ENCODE measurements at places on chromosomes 11 and 22. TPM values are rescaled to one million over a fixed set of nuclear protein-coding genes. Genes with fewer than 3 reads are reported as not detected.
A peak's percentile ranks its signal among the peaks of the same experiment; 100 is the strongest.

Gene NRXN2
- 0.17 TPM for total RNA-seq

DNA sequence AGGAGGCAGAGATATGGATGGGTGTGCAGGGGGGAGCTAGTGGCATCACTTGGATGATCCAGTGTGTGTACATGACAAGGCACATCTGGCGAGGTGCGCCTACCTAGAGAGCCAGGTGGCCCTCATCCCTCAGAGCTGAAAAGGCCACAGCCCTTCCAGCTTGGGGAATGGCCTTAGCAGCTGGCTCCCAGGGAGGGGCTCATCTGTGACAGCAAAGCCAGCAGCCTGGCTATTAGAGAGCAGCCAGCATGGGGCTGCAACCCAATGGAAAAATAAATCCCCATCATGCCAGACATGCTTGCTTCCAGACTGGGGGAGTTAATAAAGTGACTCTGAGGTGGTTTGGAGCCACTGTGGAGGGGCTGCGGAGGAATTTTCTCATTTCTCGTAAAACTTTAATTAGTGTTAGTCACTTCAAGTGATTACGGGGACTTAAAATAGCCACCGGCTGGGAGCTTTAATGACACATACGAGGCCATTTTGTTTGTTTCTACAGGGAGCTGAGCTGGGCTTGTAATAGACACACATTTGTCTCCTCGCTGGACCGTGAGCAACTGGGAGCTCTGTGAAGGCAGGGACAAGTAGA lies 111.2 kb upstream of the ALX4 start:
- no peak for DNase-seq

DNA sequence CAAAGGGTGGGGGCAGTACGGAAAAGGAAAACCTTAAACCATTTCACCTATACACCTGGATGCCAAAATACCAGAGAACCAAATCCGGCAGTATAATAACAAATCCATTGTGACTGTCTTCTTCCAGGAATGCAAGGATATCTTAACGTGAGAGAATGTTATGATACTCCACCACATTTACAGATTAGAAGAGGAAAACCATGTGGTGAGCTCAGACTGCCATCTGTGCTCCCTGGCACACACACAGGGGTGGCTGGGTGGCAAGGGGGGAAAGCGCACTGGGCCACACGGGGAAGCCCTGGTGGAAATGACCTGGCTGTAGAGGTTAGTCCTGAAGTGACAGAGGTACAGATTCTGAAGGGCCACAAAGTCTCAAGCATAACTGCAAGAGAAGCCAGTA lies 9.9 kb downstream of the EIF1AD start:
- DNase-seq: peak; percentile 19

DNA sequence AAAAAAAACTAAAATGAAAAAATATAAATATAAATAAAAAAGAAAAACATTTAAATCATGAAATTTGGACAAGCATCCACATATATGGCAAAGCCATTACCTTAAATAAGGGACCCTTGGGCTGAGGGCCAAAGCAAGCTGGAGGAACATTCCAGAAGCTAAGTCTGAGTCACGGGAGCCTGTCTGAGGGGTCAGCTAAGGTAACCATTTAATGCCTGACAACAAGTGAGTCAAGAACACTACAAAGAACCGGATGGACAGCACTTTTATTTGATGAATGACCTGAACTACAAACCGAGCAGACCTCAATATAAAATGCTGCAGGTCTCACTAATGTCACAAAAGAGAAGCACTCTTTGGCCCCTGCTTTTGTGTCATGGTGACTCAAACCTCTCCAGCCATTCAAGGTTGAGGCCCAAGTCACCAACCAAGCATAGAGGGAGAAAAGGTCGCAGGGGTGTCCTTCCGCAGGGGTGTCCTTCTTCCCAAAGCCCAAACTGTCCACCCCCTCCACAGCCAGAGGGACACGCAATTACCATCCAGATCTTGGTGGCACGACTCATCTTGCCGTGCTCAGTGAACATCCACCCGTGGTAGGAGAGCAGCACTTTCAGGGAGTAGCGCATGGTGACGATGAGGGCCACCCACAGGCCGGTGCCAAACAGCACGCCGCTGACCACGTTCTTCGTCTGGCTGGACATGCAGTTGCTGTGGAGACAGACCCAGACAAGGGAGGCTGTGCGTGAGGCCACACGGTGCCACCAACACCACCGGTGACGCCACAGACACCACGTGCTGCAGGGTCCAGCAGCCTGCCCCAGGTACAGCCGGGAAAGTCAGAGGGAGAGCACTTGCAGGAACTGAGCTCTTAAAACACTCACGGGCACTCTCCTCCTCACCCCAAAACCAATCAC lies 34.5 kb downstream of the CPT1A start:
- DNase-seq: peak; percentile 76

DNA sequence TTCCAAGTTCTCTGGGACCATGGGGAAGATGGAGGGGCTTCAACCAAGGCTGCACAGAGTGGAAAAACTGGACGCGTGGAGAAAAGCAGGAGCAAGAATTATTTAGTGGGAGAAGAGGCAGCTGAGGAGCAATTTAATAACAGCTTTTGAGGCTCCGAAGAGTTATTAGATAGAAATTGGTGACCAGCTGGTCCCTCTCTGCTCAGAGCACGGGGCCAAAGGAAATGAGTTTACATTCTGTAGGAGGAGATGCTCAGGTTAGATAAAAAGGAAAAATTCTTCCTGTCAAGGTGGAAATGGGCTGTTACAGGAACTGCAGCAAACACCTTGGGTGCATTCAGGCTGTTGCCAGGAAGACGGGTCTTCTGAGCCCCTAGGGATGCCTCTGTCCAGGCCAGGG lies 47.0 kb upstream of the GALNT18 start:
- no peak for DNase-seq

Gene OR51I1
- total RNA-seq: not detected

GRCh38 chr11:71239581-71239980 lies 12.8 kb downstream of the SHANK2 start:
- DNase-seq: no peak

GRCh38 chr22:46056546-46057245 lies 79.7 kb upstream of the WNT7B start:
- DNase-seq: peak; percentile 63

Gene CCDC157
- 2.9 TPM for total RNA-seq

GRCh38 chr11:14541192-14541947 lies 21.2 kb upstream of the PSMA1 start:
- DNase-seq: no peak

- no peak for DNase-seq
These were observed 38.6 kb downstream of the BLID start for GRCh38 chr11:122077459-122077858.

DNA sequence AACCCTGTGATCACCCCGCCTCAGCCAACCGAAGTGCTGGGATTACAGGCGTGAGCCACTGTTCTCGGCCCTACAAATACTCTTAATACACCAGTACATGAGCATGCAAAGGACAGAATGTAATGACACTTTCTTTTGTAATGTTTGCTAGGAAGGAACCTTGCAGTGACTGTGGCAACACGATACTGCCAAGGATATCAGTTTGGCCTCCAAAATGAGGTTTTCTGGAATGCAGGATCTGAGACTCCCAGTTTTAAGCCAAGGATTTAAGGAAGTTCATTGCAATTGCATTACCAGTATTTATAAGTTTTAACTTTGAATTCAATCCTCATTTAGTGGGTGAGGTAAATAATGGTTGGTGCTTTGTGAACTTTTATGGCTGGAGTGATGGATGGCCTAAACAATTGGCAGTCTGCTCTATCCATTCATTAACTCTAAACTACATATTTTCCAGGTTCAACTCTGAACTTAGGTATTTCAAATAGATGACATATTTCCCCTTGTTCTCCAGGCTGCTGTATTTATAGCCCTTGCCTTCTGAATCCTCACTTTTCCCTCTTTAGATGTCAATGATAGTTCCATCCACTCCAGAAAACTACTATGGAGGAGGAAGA lies 330.3 kb downstream of the C11orf87 start:
- DNase-seq: peak; percentile 70

Gene SYNGR1
- total RNA-seq: 12.0 TPM

Gene CBLIF
- total RNA-seq: not detected

Gene OR4C12
- not detected for total RNA-seq

Gene TMEM121B
- 1.9 TPM for total RNA-seq

DNA sequence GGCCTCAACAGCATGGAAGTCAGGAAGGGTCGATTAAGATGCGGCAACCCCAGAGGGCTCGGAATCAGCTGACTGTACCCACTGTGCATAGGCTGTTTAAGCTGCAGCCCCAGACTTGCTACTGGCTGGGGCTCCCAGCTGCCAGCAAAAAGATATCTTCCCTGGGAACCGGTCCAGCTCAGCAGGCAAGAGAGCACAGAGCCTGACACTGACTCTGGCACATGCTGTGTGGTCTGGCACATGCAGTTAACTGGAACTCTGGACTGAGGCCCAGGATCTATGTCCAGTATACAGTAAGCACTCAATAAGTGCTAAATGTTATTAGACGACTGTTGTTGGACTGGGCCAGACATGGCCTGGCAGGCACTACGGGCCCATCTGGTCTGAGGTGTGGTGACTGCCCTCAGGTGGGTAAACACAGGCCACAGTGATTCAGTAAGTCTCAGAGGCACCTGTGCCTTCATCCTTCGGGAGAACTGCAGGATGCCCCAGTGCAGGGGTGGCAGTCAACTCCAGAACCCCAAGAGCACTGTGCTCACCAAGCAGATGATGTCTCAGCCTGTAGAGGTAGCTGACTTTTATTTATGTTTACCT lies 87.6 kb downstream of the LARGE1 start:
- DNase-seq: no peak

DNA sequence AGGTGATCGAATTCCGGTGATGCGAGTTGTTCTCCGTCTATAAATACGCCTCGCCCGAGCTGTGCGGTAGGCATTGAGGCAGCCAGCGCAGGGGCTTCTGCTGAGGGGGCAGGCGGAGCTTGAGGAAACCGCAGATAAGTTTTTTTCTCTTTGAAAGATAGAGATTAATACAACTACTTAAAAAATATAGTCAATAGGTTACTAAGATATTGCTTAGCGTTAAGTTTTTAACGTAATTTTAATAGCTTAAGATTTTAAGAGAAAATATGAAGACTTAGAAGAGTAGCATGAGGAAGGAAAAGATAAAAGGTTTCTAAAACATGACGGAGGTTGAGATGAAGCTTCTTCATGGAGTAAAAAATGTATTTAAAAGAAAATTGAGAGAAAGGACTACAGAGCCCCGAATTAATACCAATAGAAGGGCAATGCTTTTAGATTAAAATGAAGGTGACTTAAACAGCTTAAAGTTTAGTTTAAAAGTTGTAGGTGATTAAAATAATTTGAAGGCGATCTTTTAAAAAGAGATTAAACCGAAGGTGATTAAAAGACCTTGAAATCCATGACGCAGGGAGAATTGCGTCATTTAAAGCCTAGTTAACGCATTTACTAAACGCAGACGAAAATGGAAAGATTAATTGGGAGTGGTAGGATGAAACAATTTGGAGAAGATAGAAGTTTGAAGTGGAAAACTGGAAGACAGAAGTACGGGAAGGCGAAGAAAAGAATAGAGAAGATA lies at the start of gene MALAT1:
MALAT1 (plus strand) TSS at position 69 of the 736 bp plus-strand sequence.
- peak; percentile 88 for DNase-seq

- no peak for DNase-seq
These were observed 5.0 kb downstream of the CABP7 start for GRCh38 chr22:29724843-29725242.

DNA sequence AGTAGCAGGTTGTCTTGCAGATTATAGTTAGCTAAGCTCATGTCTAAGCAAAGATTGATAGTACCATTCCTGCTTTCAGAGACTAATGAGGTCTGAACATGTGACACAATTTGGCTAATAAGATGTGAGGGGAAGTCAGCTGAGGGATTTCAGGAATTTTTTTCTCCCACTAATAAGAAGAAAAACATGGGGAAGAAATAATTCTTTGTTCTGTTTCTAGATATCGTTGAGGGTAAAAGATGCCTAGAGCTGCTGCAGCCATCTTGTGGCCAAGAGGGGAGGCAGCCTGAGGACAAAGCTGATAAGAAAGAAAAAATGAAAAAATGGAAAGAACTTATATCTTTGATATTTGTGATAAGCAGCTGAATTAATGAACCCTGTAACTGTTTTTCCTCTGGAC lies 1334.4 kb downstream of the LRRC4C start:
- DNase-seq: peak; percentile 42

All from astrocyte (in vitro differentiated cells and primary cell).